Mammary epithelial cell (primary cell): ENCODE measurements at places on chromosomes 11 and 22.
A peak's percentile ranks its signal among the peaks of the same experiment; 100 is the strongest.

DNA sequence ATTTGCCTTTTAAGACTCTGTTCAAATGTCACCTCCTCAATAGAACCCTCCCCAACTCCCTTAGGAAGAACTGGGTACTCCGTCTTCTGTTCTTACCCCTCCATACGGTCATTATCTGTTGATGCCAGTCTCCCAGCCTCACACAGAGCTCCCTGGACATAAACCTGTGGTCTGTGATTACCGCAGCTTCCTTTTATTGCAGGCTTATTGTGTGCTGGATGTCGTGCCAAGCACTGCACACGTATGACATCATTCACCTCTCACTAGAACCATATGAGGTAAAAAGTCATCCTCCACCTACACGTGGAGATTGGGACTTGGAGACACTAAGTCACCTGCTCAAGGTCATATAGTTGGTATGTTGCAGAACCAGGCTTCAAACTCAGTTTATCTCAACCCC, 15.3 kb downstream of the PTPN5 start:
- DNase-seq: no peak

GRCh38 chr11:106456647-106457046, 379.2 kb downstream of the AASDHPPT start:
- DNase-seq: peak; percentile 70

DNA sequence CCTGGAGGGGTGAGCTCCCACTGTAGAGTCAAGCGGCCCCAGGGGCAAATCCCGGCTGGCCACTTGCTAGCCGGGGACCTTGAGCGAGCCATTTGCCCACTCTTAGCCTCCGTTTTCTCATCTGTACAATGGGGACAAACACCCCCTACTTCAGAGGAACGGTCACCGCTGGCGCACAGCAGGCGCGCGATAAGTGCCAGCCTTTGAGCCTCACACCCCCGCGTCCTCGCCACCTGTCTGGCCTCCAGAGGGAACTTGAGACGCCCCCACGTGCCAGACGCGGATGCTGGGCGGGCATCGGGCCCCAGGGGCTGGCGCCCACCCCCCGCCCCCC, 72.6 kb upstream of the TCF20 start:
- DNase-seq: no peak

GRCh38 chr11:77377734-77378133, 76.2 kb upstream of the GDPD4 start:
- no peak for DNase-seq

GRCh38 chr11:115990004-115990447, 485.8 kb upstream of the CADM1 start:
- no peak for DNase-seq

GRCh38 chr11:490186-490929, 16.7 kb downstream of the RNH1 start:
- DNase-seq: no peak

DNA sequence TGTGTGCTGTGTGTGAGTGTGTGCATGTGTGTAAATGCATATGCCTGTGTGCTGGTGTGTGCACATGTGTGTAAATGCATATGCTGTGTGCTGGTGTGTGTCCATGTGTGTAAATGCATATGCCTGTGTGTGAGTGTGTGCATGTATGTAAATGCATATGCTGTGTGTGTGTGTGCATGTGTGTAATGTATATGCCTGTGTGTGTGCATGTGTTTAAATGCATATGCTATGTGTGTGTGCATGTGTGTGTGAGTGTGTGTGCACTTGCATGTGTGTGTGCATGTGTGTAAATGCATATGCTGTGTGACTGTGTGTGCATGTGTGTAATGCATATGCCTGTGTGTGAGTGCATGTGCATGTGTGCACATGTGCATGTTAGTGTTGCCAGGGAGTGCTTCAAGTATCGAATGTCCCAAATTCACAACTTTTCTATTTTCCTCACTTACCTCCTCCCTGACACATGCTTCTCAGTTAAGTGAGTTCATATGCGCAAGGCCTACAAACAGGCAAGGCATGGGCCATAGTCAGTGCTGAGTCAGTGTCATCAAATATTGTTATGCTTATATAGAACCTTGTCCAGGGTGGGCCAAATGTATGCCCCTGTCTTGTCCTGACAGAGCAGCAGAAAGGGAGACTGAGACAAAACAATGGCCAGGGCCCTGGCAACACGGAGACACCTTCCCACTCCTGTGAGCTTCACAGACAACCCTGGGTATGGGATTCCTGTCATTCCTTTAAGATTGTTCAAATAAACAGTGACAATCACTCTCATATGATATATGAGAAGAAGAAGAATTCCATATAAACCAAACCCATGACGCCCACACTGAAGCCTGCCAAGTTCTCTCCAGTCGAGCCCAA, 38.6 kb downstream of the GGTLC2 start:
- no peak for DNase-seq

DNA sequence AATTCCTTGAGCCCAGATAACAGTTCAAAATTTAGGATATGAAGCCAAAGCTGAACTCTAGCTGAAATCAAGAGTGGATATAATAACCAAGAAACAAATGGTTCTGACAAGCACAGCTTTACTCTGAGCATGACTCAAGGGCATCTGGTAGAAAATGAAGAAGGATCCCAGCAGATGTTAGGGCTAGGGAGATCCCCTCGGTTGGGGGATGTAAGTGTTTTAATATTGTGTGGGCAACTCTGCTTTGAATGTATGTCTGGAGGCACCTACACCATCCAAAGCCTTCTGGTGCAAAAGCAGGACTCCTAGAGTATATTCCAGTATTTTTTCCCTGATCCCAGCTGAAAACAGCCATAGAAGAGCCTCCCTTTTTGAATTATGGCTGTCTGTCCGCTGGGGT, 61.7 kb downstream of the FLI1 start:
- DNase-seq: no peak

- DNase-seq: no peak
These were observed 12.0 kb upstream of the FOLR1 start for GRCh38 chr11:72179804-72180396.

GRCh38 chr11:99199341-99199740, 178.6 kb downstream of the CNTN5 start:
- no peak for DNase-seq

- DNase-seq: no peak
These were observed 44.6 kb downstream of the TRMU start for GRCh38 chr22:46380069-46380468.

DNA sequence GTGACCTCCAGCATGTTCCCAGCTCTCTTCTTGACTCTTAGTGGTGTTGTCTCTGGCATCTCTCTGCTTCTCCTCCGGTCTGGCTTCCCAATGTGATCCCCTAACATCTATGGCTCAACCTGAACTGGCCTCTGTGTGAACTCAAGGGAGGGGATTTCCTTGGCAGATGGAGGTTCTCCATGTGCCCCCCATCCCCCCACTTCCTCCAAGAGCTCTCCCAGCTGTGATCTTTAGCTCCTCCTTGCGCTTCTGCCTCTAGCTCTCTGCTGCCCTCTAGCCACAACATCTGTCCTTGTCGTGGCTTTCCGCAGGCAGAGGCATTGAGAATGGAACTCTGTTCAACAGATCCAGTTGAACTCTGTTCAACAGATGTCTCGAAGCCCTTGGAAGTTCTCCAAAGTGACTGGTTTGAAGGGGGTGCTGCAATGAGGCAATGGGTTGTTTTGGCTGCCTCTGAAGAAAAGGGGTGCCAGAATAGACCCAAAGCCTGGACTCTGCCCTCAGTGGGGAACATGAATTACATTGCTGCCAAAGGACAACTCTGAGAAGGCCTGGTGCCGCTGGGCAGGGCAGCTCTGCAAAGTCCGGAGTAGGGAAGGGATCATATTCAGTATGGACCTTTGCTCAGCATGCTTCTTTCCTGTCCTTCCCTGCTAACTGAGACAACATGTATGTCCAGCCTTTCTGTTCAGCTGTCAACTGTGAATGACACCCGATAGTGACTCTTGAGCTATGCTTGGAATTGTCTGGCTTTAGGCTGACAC, 61.9 kb downstream of the ADM start:
- peak; percentile 93 for DNase-seq

DNA sequence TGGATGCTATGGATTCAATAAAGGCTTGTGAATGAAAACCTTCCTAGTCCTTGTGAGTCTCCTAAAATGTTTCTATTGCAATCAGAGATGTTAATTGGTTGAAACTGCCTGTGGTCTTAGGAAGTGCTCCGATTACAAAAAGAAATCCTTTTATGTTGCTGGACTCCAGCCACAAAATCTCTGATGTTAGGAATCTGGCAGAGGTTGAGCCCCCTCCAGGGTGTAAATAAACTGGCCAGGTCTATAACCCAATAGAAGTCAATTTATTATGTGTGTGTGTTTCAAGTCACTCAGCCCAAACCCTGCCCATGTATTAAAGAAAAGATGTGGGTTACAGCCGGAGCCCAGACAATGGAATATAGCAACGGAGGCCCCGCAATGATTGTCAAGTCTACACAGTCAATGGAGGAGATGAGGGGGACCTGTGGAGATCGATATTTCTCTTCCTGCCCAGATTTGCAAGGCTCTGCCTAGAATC, 218.1 kb upstream of the SORL1-AS1 start:
- DNase-seq: no peak

DNA sequence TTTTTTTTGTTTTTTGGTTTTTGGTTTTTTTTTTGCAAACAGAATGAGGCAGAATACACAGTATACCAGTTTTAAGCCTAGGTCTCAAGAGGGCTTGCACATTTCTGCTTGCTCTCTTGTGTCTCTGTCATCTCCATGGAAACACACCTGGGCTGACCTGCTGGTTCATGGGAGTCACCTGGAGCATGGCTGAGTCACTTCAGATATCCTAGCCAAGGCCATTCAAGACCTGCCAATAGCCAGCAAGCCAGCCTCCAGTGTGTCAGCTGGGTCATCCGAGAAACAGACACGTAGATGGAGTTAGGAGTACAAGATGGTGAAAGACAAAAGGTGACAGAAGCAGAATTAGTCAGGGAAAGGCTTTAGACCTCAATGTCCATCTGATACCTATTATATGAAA, 124.2 kb upstream of the SEZ6L start:
- DNase-seq: no peak

DNA sequence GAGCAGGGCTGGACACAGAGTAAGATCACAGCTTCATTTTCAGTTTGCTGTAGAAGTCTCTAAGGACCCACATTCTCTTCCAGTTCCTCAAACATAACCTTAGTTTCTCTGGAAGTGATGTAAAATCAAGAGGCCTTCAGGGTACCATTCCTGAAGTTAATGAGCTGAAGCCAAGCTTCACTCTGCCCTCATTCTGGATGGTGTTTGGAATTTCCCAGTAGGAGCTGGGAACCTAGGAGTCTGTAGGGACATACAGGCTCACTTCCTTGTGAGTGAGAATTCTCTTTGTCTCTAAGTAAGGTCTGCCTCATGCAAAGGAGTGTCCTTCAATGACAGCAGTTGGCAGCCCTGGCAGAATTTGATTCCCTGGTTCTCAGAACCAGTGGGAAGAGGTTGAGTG, 142.4 kb upstream of the NARS2 start:
- no peak for DNase-seq

DNA sequence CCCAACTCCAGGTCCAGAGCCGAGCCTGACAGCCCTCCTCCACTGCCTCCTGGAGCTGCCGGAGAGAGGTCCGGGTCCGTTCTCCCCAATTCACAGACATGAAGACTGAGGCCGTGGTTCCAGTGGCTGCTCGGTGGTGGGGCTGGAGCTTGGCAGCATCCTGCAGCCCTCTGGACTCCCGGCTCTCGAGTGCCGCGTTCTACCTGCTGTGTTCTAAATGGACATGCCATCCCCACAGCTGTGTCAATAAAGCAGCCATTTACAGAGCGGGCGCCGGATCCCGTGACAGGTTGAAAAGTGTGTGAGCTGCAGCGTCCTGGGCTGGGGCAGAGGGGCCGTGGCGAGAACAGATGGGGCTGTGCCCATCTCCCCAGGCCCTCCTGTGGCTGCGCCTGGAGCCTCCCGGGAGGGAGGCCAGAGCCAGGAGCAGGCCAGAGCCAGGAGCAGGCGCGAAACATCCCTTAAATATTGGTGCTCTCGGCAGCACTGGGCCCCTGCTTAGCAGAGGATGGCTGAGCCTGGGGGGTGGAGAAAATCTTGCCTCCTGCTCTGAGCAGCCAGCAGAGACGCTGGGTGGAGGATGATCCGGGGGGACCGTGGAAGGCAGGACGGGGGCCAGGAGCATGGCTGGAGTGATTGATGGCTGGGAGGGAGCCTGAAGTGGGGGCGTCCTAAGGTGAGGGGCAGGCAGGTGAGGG, 46.2 kb downstream of the FLRT1 start:
- no peak for DNase-seq

GRCh38 chr11:108873310-108873709, 208.4 kb downstream of the DDX10 start:
- DNase-seq: peak; percentile 51

DNA sequence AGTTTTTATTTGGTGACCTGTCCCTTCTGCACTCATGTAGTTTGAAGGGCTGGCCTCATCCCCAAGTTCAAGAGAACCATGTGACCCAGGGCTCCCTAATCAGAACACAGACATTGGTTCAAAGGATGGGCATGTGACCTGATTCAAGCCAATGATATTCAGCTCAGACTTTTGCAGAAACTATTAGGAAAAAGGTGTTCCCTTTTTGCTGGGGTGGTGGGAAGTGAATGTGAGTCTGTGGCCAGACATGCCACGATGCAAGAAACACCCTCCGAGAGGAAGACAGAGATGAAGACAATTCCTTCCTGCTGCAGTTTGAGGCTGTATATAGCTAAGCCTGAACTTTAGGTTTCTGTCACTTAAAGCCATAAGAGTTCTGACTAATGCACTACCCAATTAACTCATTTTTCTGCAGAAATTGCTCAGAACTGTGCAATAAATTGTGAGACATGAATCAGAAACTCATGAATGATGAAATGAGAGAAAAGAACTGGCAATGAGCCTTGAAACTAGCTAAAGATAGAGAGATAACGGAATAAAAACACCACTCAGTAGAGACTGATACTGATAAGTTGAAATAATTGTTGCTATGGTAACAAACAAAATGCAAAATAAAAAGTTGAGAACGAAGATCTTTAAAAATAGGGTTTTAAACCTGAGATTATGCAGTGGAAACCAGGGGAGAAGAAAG, 9.2 kb upstream of the MAPK1 start:
- DNase-seq: peak; percentile 70

DNA sequence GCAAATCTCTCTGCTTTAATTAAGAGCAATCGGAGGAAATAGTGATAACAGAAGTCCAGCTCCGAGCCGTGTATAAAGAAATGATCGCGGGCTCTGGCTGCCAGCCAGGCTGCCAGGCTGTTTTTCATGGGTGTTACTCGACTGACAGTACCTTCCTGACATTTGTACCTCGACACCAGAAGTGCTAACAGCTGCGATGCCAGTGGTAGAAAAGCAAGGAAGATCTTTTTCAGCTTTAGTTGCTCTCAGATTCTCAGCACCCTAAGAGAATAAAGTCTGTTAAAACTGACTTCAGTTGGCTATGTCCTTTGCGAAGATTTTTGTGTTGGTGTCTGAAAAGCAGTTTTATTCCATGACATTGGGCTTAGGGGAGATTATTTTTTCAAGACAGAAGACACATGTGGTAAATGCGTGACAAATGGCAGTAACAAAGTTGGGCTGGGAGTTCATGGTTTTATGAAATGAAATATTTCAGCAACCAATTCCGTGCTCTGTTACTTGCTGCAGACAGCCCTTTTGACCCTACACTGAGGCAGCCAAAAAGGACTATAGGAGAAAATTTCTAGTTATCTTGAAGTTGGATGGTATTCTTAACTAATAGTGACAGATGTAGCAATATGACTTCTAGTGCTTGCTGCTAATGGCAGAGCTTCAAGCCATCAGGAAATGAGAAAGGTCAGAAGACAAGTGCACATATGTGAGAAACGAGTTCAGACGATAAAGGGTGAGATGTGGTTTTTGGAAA, 296.2 kb downstream of the CNTN5 start:
- no peak for DNase-seq

GRCh38 chr11:17786824-17787525, 52.4 kb downstream of the KCNC1 start:
- DNase-seq: peak; percentile 85
